Left forelimb (tissue), 1 donor: ENCODE measurements at places on chromosomes 1 and 21.

- DNase-seq: no peak
These were observed 127.0 kb upstream of the VAMP3 start for GRCh38 chr1:7644086-7644485.

- DNase-seq: no peak
These were observed 242.6 kb upstream of the C1orf105 start for GRCh38 chr1:172177849-172178248.

DNA sequence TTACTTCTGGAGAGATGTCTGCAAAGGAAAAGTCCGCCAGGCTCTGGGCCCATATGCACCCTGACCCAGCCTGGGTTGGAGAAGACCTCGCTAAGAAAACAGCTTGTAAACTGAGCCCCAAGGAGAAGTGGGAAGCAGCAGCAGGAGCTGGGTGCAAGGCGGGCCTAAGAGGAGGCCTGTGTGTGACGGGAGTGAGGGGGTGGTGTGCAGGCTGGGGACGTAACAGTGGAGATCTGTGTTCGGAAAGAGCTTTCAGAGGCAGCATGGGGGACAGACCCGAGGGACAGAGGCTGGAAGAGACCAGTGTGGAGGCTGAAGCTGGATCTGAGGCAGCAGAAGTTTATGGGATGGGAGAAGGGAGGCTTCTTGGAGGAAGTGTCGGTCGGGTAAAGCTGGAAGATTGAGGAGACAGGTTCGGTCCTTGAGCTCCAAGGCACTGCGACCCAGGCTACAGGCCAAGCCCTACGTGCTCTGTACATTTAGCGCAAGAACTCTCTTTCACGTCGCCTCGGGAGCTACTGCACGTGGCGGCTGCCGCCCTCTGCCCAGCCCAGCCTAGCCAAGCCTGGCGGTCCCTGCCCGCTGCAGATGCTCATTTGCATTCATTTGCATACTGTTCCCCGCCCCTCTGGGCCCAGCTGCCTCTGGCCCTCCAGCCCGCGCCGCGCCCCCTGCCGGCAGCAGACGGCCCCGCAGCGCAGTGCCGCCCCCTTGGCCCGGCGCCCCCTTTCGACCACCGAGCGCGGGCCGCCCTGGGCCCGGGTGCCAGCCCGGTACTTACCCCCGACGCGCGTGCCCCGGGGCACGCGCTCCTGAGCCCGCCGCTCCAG, 6.3 kb downstream of the HPCA start:
- DNase-seq: no peak

DNA sequence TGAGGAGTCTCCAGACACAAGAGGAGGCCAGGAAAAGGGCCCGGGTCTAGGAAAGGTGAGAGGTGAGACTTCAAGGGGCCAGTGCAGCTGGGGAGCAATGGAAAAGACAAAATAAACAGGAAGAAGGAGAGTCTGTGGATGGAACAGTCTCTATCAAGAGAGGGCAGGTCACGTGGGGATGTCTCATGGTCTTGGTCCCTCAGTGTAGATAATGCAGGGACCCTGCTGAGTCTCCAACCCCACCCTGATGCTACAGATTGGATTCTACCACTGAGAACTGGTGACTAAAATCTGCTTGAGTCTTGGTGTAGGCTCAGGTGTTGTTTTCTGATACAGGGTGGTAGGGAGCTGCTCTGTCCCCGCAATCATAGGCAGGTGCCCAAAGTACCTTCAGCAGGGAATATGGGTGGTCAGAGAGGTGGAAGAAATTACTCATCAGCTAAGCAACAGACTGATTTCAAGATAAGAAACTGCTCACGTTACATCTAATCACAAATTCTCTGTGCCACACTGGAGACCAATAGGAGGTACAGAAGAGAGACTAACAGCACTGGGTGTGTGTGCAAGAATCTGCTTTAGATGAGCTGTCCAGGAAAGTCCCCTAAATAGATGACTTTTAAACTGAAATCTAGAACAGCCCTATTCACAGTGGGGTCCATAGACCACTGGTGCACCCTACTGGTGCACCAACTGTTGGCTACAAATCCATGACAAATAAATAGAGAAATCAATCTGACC, 101.5 kb upstream of the TLR5 start:
- peak; percentile 20 for DNase-seq

DNA sequence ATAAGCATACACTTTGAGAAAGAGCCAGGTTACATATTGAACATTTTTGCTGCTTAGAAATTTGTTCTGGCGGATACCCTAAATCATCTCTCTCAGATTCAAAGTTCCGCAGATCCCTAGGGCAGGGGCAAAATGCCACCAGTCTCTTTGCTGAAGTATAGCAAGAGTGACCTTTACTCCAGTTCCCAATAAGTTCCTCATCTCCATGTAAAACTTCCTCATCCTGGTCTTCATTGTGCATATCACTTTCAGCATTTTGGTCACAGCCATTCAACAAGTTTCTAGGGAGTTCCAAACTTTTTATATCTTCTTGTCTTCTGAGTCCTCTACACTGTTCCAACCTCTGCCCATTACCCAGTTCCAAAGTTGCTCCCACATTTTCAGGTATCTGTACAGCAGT, 23.3 kb upstream of the LYPD8 start:
- DNase-seq: no peak

DNA sequence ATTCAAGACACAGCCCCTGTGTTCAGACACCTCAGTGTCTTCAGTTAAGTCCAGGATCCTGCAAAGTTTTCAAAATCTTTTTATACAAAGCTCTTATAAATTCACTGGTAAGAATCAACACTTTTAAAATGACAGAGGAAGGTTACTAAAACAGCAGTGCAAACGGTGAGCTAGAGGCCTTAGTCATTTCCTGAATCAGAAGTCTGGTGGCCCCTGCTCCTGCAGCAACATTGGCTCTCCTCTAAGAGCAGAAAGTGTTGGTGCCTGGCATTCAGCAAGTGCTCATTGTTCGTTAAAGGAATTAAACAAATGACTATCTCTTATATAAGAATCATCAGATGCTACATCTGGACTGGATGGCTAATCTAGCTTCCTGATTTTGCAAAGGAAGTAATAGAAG, 282.9 kb downstream of the PTGER3 start:
- DNase-seq: no peak

GRCh38 chr1:216670118-216670883, 52.9 kb downstream of the ESRRG start:
- DNase-seq: no peak

GRCh38 chr21:43707462-43707861, 11.5 kb upstream of the PDXK start:
- no peak for DNase-seq

DNA sequence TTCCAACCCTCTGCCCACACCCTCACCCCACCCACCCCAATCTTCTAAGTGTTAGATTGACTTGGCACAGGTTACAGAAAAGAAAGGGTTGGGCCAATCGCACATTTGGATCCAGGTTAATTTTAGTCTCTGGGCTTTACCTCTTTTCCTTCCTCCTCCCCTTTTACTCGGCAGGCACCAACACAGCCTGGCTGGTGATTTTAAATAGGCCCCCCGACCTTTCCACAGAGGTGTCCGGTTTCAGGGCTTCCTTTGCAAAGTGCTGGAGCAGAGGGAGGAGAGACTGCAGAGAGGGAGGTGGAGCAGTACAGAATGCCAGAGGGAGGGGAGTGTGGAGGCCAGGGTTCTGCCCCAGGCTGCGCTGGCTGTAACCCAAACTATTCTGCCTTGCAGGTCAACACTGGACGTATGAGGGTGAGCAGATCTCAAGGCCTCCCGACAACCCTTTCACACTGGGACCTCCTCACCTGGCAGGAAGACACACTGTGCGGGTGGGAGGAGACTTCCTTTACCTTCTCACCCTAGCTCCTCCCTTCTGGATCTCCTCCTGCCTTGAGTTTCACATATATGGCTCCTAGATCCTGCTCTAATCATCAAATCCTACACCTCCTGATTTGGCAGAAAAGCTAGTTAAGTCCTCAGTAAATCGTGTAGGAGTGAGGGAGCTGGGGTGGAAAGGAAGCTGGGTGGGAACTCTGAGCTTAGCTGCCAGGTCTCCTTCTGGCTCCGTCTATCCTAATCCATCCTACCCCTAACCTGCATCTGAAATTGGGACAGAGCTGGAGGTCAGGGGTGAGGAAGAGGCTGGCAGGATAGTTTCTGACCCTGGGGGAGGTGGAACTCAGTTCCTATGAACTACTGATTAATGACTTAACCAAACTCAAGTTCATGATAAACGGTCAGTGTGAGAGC, 2.4 kb downstream of the CA14 start:
- no peak for DNase-seq
